ENCODE measurements at places on chromosomes 1 and 21. TPM values are rescaled to one million over a fixed set of nuclear protein-coding genes. Genes with fewer than 3 reads are reported as not detected.

The SPATA45 gene
- total RNA-seq, result not detected

The RIMS3 gene
- total RNA-seq, result 1.9 TPM

The CLEC20A gene
- not detected for total RNA-seq

The HMCN1 gene
- total RNA-seq, result 0.02 TPM

The BNIPL gene
- total RNA-seq, result 0.54 TPM

The LAX1 gene
- total RNA-seq, result 30.1 TPM

The TSPEAR gene
- total RNA-seq, result not detected

The UQCRHL gene
- 2.0 TPM for total RNA-seq

The ZBTB8A gene
- 0.21 TPM for total RNA-seq

The S100A7 gene
- total RNA-seq, result not detected

The FAM72A gene
- total RNA-seq, result 29.9 TPM

The C1orf185 gene
- total RNA-seq, result not detected

The GJA4 gene
- total RNA-seq, result not detected

The C8B gene
- not detected for total RNA-seq

The GOLT1A gene
- total RNA-seq, result 0.33 TPM

The PANK4 gene
- total RNA-seq, result 29.8 TPM

The KRTAP7-1 gene
- total RNA-seq, result not detected

The ANGPTL7 gene
- total RNA-seq, result not detected

The RAB25 gene
- 0.99 TPM for total RNA-seq

The CFHR1 gene
- total RNA-seq, result not detected

The ACADM gene
- total RNA-seq, result 57.4 TPM

The SPRR2E gene
- total RNA-seq, result not detected

The LDLRAD2 gene
- total RNA-seq, result 0.22 TPM

The METTL25B gene
- 24.4 TPM for total RNA-seq

The SPATA46 gene
- not detected for total RNA-seq
